Right forelimb (tissue), 1 donor: ENCODE measurements at places on chromosomes 6 and 20.

GRCh38 chr6:133788556-133788955, 100.4 kb upstream of the TCF21 start:
- no peak for DNase-seq

DNA sequence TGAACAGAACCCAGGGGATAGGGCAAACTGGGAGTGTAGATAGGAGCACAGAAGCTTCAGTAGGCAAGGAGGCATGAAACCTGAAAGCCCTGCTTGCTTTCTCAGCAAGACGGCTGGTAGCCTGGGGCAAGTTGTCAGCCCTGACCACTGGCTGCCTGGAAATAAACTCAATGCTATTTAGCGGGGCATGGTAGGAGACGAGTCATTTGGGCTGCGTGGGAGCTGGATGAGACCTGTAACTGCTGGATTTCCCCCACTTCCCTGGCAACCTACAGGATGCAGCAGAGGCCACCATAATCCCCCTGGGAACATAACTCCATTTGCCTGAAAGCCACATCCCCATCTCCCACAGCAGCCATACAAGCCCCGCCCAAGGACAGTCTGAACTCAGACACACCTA, 332.6 kb upstream of the TBX18 start:
- DNase-seq: no peak

DNA sequence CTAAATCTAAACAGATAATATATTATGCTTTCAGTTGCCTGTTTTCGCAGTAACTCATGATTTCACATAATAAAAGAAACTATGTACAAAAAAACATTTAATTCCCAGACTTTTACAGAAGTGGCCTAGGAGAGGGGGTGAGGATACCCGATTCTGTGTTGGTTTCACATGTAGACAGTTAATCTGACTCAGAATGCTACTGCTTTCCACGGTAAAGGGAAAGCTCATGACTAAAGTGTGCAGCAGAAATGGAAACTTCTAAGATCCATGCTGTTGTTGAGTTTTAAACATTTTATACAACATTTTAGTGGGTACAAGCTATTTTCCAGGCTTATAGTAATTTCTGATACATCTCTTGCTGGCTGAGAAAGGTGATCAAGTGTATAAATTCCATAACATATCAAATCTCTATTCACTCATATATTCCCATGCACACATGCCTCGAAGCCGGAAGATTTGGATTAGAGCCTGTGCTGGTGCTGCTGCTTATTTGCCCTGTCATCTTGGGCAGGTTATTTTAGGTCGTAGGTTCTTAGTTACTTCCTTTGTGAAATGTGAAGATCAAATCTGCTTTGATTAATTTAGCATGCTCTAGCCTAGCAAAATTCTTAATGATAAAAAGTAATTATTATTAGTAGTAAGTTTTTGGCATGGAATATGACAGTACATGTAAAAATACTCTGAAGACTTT, 896.7 kb upstream of the MAP3K7 start:
- DNase-seq: no peak

- DNase-seq: no peak
These were observed 1.1 kb upstream of the NECAB3 start for GRCh38 chr20:33675136-33675959.

DNA sequence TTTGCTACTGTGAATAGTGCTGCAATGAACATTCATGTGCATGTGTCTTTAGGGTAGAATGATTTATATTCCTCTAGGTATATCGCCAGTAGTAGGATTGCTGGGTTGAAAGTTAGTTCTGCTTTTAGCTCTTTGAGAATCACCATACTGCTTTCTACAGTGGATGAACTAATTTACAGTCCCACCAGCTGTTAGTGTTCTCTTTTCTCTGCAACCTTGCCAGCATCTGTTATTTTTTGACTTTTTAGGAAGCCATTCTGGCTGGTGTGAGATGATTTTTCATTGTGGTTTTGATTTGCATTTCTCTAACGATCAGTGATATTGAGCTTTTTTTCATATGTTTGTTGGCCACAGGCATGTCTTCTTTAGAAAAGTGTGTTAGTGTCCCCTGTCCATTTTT, 40.0 kb downstream of the PLG start:
- no peak for DNase-seq

- no peak for DNase-seq
These were observed 34.4 kb downstream of the HNF4A start for GRCh38 chr20:44389871-44390270.

DNA sequence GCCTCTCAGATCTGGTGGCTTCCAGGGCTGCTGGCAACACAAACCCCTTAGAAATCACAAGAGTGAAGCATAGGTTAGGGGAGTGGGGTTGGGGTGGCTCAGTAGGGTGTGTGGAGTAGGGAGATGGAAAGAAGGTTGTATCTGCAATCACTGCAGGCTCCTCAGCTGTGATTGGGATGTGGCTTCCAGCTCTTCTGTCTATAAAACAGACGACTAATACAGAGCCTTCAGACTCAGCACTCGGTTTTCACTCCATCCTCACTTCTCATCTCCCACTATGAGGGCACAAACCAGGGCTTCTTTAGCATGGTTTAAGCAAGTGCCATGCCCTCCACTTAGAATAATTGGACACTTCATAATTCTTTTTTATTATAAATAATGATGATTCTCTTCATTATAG, 46.4 kb upstream of the CAP2 start:
- no peak for DNase-seq

DNA sequence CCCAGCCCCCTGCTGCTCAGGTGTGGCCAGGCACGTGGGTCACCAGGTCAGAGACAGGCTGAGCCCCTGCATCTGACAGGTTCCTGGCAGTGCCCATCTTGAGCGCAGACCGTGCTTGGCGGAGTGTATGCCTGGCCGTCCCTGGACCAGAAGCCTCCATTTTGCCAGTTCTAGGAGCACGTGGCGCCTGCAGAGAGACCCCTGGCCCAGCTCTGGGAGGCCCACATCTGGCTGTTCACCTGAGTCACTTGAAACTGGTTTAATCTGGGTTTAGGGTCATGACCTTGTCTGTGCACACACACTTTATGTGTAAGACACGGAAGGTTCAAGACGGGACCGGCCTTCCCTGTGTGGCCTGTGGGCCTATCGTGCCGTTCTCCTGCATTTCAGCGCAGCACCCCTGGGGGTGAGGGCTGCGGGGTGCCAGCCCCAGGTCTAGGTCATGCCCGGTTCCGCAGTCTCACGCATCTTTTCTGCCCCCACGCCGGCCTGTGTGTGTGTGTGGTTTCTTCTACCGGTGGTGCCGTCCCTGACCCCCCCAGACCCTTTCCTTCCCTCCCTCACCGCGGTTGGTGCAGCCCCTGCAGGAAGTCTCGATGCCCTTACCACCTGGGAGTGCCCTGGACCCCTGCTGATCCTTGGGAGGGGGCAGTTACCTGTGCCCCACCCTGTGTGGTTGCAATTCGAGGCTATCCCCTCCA, 14.0 kb downstream of the SS18L1 start:
- DNase-seq: no peak

GRCh38 chr20:18164356-18164755, 26.7 kb downstream of the KAT14 start:
- DNase-seq: no peak

- DNase-seq: no peak
These were observed 336.6 kb downstream of the TAF4 start for GRCh38 chr20:61728786-61729770.

DNA sequence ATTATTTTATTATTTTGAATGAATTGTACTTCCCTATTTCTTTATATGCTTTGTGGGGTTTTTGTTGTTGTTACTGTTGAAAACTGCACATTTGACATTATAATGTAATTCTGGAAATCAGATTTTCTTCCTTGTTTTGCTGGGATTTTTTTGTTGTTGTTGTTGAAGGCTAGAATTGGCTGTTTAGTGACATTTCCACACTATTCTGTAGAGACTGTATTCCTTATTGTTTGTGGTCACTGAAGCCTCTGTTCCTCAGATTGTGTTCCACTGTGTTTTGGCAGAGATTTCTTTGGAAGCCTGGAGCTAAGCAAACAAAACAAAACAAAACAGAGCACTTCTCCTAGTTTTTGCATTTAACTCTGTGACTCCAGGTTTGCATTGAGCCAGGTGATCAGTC, 52.9 kb downstream of the CDYL start:
- DNase-seq: no peak

GRCh38 chr20:4702562-4703280, 19.0 kb upstream of the PRND start:
- DNase-seq: no peak

DNA sequence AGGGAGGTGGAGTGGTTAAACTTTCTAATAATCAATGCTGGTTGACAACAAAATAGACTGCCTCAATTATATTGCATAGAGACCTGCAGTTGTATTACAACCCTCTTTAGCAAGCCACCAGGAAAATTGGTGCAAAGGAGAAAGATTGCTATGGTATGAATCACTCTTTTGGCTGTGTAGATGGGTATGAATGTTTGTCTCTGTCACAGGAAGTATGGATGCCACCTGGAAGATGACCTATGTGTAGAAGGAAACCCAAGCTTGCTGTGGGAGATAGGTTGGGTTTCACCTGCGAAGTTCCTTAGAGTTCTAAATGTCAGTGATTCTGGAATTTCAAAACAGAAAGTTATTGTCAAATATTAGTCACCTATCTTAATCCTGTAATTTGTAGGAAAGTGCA, 134.6 kb downstream of the SOBP start:
- DNase-seq: no peak

GRCh38 chr6:15985379-15985959, 143.4 kb upstream of the MYLIP start:
- no peak for DNase-seq

GRCh38 chr6:89518352-89519055, 85.6 kb downstream of the ANKRD6 start:
- no peak for DNase-seq

DNA sequence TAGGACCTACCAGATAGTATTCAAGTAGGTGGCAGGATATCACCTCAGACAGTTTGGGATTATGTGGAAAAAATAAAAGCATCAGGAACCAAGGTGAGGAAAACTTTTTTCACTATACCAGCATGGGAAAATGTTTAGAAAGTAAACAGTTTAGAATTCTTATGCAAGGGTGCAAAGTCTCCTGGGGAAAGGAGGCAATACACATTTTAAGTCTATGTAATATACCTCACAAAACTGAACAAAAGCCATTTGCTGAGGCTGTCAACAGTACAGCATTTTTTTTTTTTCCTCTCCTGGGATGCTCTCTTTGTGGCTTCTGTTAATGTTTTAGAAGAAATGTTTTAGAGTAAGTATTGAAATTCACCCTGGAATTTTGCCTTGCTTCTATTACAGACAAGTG, 73.5 kb downstream of the PHF3 start:
- DNase-seq: no peak

DNA sequence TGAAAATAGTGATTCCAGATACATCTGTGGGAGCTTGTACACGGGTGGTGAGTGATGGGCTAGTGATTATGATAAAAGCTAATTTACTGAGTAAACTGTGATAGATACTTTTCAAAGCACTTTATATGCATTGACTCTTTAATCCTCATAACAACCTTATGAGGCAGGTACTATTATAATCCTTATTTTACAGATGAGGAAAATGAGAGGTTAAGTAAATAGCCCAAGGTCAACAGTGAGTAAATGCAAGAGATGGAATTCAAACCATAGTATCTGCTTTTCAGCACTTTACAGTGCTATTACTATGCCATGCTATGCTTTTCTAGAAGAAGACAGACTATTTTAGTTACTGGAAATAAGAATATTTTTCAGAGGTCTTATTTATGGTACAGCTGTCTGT, 320.9 kb upstream of the CITED2 start:
- no peak for DNase-seq

GRCh38 chr20:31720486-31721407, 1.9 kb downstream of the BCL2L1 start:
- DNase-seq: no peak

GRCh38 chr6:157637941-157638662, 184.9 kb upstream of the SNX9 start:
- no peak for DNase-seq

DNA sequence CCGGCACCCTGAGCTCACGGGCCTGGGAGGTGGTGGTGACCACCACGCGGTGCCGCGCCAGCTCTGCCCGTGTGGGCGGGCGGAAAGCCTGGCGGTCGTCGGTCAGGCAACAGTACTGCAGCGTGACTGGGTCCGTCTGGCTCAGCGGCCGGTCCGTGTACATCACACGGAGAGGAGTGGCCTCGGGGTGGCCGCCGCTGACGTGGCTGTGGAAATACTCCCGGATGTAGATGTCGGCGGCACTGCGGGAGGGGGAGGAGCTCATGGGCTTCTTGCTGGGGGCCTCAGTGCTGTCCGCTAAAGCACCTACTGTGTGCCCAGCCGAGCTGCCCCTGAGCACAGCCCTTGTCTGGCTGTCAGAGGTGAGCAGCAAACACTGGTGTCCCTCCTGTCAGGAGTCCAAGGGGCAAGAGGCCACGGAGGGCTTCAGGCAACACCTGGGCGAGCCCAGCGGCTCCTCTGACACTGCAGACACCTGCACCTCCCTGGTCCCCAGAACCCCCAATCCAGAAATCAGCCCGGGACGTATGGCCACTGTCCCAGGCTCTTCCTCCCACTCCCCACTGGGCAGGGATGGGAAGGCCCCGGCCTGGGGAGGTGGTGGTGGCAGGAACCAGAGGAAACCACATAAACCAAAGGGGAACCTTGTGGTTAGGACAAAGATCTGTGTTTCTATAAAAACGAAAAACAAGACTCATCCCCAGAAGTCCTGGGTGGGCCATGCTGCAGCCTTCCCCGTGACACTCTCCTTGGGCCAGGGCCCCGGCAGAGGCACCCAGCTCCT, 6.5 kb downstream of the HELZ2 start:
- DNase-seq: no peak

DNA sequence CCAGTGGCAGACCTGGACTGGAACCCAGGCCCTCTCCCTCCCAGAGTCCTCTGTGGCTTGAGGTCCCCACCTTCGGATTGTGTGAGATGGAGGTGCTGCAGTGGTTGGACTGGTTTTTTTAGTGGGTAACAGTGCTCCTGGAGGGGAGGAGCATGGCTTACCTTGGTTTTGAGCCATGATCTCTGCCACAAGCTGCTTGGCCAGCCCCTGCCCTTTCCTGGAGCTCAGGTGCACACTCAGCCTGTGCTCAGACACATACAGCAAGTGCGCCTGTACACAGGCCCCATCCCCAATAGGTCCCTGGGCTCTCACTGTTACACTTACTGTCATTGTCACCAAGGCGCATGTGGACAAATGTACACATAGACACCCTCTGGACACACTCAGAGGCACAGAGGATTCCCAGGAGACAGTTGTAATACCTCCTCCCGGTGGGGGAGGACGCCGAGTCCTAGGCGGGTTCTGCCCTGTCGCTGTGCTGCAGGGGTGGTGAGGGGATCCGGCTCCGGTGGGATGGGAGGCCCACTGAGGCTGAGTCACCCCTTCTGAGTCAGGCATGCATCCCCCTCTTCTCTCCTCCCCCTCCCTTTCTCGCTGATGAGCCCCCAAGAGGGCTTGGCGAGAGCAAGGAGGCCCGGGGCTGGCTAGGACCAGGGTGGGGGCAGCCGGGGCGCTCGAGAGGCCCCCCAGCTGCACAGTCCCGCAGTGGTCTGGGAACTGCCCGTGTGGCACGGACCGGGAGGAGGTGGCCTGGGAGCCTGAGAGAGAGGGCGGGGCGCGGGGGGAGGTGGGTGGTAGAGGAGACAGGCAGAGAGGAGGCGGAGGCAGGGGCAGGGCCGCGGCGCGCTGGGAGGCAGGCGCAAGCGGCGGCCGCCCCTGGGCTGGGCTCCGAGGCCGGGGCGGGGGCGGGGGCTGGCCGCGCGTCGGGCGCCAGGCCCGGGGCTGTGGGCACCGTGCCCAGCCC, 522 bp upstream of the EPB41L1 start:
- DNase-seq: peak; percentile 87

GRCh38 chr6:8780653-8781052, 345.3 kb upstream of the SLC35B3 start:
- no peak for DNase-seq

GRCh38 chr6:135062735-135063134, 8.1 kb upstream of the HBS1L start:
- DNase-seq: no peak

GRCh38 chr6:89564752-89565427, 73.7 kb downstream of the LYRM2 start:
- DNase-seq: no peak
